A172 (cell line): ENCODE measurements at places on chromosomes 4 and X.

DNA sequence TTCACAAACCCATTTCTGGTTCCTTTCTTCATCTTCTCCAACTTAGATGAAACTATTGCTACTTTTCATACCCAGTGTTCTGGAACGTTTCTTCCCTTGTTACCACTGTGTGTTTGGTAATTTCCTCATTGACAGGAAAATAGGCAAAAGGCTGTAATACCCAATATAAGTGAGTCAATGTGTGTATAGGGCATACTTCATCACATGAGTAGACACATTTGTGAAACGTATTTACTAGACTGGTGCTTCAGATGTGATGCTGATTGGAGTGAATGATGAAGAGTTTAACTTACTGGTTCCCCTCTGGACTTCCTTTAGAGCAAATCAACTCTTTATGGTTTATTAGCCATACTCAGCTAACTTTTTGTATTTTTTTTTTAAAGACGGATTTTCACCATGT lies 195.1 kb upstream of the ATP6AP2 start:
- DNase-seq = no peak

- DNase-seq = no peak
Measured at GRCh38 chr4:138759554-138759902, 256.1 kb upstream of the NOCT start.

DNA sequence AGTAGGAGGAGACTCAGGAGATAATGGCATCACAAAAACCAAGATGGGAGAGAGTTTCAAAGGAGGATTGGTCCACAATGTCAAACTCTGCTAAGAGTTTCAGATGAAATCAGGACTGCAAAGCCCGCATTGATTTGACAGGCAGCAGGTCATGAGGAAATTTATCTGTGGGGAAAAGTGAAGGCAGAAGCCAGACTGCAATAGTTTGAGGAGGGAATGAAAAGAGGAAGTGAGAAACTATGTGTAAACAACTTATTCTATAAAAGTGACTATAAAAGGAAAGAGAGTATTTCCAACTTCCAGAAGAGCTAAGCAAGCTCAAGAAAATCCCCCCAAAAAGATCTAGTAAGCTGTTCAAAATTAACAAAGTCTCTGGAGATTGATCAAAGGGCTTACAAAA lies 66.3 kb upstream of the DGKK start:
- DNase-seq = no peak

- no peak for DNase-seq
Measured at GRCh38 chrX:41322821-41323603, 10.9 kb upstream of the DDX3X start.

GRCh38 chr4:120796271-120796670 lies 126.3 kb downstream of the PRDM5 start:
- no peak for DNase-seq

- DNase-seq = no peak
Measured at GRCh38 chr4:20444599-20445337, 193.1 kb downstream of the SLIT2 start.

DNA sequence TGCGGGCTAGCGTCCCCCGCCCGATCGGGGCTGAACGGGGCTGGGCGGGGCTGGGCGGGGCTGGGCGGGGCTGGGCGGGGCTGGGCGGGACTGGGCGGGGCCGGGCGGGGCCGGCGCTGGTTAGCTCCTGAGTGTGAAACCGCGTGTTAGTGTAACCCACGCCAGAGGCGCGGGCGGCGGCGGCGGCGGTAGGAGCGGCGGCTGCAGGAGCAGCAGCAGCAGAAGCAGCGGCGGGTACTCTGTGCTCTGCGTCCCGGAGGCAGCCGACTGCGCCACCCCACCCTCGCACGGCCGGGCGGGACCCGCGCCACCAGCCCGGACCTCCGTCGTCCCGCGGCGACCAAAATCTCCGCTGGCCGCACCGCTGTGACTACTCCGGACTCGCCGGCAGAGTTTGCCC lies 128.1 kb downstream of the LAS1L start:
- no peak for DNase-seq

- no peak for DNase-seq
Measured at GRCh38 chr4:94135701-94136100, 72.0 kb upstream of the SMARCAD1 start.

GRCh38 chr4:113823291-113823659 lies 61.7 kb upstream of the CAMK2D start:
- peak; percentile 5 for DNase-seq

DNA sequence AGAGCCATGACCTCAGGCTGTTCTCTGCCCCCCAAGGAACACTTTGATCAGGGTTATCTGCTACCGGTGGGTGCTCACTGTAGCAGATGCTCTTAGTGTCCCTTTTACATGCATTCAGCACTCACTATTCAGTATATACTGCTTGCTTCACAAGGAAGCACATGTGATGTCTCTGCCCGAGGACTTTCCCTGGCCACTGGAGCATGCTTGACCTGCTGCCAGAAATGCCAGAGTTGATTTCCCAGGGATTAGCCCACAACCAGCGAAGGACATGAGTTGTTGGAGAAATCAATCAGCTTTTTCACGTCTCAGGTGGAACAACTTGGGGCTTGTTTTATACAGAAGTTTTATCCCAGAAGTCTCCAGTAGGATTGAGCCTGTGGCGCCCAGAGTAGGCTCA lies 51.2 kb upstream of the RPS6KA3 start:
- no peak for DNase-seq

- no peak for DNase-seq
Measured at GRCh38 chr4:5996641-5997040, 21.6 kb downstream of the C4orf50 start.

- no peak for DNase-seq
Measured at GRCh38 chr4:110344165-110344564, 131.8 kb upstream of the ENPEP start.

- no peak for DNase-seq
Measured at GRCh38 chr4:114562176-114562904, 36.3 kb upstream of the UGT8 start.

DNA sequence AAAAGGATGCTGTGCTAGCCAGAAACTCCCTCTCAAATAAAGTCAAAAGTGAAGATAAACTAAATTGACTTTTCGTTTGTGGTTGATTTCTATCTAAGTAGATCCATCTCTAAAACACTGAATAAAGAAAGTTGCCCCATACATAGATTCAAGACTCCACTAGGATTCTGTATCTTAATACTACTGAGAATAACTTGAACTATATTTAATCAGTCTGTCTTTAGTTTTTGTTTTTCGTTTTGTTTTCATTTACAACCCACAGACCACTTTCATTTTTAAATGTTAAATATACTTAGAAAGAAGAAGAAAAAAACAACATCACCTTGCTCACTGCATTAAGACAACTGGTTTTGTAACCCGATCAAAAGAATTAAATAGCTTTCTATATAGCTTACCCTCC lies 655.0 kb downstream of the RPA4 start:
- DNase-seq = no peak

- peak; percentile 56 for DNase-seq
Measured at GRCh38 chrX:45801554-45801953, 600.9 kb upstream of the DIPK2B start.

DNA sequence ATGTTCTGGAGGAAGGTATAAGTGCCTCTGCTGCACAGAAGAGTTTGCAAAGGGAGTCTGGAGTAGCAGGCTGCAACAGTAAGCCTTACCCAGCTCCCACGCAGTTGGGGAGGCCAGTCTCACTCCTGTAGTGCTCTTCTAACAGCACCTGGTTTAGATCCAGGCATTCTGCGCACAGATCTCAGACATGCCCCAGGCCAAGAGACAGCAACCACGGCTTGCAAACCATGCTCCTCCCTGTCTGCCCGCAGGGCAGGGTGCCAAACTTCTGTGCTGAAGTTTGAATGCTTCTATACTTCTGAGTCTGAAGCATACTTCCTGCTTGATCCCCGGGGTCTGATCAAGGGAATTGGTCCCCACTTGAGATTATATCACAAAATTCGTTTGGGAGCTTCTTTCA lies 106.3 kb downstream of the LINC00632 start:
- DNase-seq = peak; percentile 2

GRCh38 chr4:55321707-55322264 lies 24.3 kb upstream of the SRD5A3 start:
- DNase-seq = peak; percentile 66

DNA sequence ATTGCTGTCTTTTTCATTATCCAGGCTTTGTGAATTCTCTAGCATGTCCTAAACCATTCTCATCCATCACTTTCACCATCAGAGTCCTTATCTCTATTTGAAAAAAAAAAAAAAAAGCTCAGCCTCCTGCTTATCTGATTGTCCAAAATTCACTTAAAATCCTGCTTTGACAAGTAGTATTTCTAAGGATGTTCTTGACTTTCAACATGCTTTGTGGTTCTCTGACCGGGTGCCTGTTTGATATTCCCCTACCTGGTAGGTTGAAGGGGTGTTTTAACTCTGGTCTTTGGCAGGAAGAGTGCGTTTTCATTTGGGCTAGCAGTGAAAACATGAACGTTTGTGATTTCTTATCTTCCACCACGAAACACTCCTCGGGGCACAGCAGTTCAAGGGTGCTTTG lies 17.3 kb upstream of the BBS12 start:
- DNase-seq = no peak

GRCh38 chrX:48497871-48498270 lies 10.9 kb upstream of the PORCN start:
- no peak for DNase-seq

DNA sequence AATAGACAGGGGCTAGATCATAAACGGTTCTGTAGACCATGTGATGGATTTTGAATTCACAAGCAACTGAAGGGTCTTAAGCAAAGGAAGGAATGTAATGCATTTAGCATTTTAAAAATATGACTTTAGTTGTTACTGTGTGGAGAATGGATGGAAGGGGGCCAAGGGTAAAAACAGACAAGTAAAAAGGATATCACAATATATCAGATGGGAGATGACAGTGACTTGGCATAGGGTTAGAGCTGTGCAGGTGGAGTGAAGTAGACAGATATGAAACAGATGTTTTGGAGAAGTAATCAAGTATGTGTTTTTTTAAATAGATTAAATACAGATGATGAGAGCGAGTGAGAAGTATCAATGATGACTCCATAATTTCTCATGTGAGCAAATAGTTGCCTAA lies 1116.0 kb upstream of the TENM3 start:
- DNase-seq = no peak

DNA sequence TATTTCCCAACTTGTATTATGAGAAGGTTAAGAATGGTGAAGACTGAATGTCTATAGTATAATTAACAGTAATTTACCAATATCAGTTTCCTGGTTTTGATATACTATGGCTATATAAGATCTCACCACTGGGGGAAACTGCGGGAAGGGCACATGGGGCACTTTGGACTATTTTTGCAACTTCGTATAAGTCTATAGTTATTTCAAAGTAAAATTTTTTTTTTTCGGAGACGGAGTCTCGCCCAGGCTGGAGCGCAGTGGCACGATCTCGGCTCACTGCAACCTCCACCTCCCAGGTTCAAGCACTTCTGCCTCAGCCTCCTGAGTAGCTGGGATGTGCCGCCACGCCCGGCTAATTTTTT lies 46.1 kb downstream of the CXorf58 start:
- no peak for DNase-seq

- DNase-seq = no peak
Measured at GRCh38 chrX:140525448-140525847, 20.6 kb upstream of the SOX3 start.

DNA sequence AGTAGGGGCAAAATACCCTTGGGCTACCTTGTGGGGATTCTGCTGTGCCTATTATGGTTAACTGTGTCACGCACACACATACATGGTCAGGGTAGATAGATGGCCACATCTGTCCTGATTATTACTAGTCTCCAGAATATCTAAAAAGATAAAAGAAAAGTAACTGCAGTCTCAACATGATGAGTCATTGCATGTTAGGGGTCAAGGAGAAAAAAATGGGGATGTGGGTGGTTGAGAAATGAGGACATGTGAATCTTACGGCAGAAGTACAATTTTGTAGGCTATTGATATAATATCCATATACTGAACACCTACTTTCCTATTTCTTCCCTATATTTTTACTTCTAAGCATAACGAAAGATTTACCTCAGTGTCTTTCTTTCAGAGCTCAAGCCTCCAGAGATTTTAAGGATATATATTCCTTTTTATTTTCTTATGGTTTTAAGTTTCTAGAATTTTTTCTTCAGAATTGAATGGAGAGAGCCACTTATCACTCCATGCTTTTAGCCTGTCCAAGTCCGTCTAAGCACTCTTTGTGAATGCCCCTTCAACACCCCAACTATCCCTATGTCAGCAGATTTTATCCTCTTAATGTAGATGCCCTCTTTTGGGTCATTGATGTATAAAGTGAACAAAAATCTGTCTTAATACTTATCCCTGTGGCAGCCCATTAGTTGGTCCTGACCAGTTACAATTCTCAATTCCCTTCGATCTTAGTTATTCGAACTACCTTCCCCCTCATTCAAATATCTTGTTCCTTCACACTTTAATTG lies 642.2 kb downstream of the IQCM start:
- no peak for DNase-seq

DNA sequence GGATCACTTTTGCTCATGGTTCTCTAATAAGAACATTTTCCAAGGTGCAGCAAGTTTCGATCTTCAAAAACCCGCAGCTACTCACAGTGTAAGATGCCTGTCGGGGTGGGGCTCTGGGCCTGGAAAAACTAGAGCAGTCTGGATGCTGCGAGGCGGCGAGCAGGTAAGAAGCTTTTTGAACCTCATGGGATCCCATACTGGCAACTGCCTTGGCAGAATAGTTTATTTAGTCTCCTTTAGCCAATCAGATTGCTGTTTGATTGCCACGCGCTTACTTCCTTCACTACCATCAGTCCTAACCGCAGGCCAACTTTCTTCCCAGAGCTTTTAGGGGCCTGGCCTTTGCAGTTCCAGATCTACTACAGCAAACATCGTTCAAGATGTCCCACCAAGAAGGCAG lies 61.3 kb upstream of the MAGEB10 start:
- no peak for DNase-seq

DNA sequence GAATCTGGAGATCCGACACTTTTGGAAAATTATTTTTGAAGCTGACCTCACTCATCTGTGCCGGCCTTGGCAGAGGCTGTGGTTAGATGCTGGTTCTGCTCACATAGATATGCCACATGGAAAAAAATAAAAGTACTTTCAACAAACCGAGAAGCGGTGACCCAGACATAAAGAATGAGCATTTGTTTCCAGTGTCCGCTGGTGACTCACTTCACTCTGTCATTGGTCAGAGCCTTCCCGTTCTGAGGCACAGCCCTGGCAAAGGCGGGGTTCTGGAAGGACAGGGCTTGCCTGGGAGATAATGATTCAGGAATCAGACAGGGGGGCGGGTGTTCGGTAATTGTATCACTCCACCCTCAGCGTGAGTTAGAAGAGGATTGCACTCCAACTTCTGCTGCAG lies 172.4 kb upstream of the MXRA5 start:
- DNase-seq = peak; percentile 96

DNA sequence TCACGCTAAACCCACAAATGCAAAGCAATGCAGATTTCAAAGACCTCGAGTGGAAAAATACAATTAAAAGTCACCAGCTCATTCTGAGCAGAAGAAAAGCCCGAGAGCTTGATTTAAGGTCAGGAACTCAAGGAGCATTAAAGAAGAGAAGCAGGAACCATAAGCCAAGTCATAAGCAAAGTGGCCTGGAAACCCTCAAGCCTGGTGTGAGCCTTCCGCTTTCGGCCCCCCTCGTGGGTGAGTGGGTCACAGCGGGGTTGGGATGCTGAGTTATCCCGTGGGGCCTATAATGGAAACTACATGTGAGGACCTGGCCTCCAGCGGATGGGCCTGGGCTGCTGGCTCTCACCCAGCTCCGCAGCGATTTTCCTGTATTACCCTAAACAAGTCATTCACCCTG lies 504.3 kb downstream of the RAB28 start:
- DNase-seq = no peak
